ENCODE measurements at places on chromosomes 6 and 20.
A peak's percentile ranks its signal among the peaks of the same experiment; 100 is the strongest.

DNA sequence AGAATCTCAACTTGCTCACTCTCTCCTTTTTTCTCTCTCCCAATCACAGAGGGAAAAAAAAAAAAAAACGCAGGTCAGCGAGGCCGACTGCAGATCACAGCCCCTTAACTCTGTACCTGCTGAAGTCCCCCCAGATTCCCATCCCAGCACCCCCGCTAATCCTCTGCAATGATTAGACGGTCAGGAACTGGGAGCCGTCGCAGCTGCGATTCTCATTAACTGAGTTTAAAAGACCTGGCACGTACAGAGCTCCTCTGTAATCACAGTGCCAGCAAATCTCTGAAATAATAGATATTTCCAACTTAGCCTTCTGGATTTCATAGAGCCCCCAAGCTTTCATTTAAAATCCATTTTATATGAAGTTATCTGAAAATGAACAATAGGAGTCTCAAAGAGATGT, 84.4 kb downstream of the ANKRD60 start:
- peak; percentile 60 for DNase-seq

DNA sequence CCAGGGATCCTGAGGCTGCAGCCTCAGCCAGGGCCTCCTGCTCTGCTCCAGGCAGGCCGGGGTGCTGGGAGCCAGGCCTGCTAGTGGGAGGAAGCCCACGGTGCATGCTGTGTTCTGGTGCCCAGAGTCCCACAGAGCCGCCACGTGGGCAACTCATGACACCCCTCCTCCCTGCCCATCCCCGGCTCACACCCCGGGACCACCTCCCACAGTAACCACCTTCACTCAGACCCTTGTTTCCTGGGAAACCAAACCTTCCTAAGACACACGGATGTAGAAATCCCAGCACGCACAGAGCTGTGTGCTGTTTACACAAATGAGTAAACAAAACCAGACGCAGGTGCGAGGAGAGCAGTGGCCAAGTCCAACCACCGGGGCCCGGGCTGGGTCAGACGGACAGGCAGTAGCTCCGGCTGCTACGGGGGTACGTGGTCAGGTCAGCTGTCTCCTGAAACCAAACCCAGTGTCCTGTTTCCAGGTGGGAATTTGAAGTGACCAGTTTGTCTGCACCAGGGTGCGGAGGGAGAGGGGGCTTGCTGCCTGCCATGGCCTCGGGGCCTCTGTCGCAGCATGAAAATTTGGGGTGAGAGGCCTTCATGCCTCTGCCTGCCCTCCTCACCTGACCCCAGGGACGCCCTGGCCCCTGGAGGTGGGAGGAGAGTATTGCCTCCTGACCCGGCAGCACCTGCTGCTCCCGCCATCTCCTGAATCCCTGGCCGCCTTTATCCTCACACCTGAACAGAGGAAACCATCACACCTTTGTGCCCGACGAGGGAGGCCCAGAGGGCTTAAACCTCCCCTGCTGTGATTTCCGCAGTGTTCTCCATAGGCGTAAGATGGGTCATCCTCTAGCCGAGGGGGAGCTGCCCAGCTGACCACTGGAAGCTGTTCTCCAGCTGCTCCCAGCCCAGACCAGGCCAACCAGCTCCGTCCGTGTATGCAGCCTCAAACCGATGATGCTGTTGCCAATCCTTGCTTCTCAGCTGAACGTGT, 52.0 kb upstream of the SMOC2 start:
- peak; percentile 75 for DNase-seq

GRCh38 chr6:35218456-35218855, 4.7 kb downstream of the SCUBE3 start:
- no peak for DNase-seq

DNA sequence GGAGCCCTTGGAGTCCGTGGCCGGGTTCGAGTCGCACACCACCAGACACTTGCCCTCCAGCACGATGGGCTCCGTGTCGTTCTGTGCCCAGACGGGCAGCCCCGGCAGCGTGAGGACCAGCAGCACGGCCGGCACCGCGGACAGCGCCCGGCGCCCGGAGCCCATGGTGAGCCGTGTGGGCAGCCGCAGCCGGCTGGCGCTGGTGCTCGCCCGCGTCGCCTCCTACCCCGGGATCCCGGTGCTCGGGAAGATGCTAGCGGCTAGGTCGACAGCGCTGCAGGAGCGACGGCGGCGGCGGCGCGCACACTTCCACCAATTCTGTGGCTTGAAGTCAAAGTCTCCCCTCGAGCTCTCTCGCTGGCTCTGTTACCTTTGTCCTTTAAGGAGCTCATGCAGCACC, 1.3 kb downstream of the CBLN4 start:
- DNase-seq, result peak; percentile 16

- DNase-seq, result no peak
Measured at GRCh38 chr6:9002833-9003232, 567.5 kb upstream of the SLC35B3 start.

DNA sequence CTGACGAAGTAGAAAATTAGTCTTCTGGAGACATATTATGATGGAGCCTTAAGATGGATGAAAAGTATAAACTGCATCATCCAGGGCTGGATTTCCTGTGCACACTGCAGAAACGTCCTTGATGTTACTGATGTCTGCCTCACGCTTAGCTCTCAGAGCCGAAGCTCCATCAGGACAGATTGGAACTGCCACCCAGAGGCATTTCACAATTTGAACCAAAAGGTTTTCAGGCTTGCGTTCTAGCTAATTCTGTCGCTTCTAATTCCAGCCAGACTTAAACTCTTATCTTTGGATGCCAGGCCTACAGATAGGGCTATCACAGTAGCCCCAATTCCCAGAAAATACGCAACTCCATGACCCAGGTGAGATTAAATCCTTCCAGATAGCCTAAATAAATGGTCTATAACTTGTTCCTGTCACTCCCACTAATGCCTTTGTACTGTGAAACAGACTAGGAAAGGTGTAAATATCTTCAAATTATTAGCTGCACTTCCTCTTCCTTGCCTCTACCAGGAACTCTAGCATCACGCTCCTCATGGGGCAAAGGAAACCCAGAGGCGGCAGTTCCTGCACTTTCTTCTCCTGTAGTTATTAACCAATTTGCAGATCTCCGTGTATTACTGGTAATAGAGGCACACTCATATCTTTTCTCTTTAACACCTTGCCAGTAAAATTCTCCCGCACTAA, 634.6 kb downstream of the PRKN start:
- DNase-seq, result no peak

DNA sequence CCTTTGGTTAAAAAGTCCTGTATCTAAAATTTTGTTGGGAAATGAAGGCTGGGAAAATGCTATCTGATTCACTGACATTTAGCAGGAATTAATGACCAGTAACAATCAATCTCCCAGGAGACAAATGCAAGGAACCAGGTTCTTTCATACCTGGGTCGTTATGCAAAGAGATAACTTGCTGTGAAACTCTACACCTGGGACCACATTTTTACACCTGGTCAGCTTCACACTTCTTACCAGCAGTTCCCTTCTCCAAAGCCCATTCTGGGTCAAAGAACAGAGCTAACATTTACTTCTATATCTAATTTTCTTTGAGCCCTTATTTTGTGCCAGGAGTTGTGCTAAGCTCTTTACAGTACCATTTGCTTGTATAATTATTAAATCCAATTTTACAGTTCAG, 27.4 kb upstream of the STXBP5 start:
- no peak for DNase-seq

GRCh38 chr6:132892929-132893771, 78.8 kb downstream of the RPS12 start:
- DNase-seq, result no peak

All from muscle of leg (tissue), 16 donors.